ENCODE measurements at places on chromosomes 16 and 17.
A peak's percentile ranks its signal among the peaks of the same experiment; 100 is the strongest.

GRCh38 chr17:38706505-38707216 lies 1.6 kb downstream of the MLLT6 start:
- no peak for DNase-seq

- DNase-seq = no peak
These were observed 631 bp downstream of the NLRC5 start for GRCh38 chr16:56989988-56990387.

DNA sequence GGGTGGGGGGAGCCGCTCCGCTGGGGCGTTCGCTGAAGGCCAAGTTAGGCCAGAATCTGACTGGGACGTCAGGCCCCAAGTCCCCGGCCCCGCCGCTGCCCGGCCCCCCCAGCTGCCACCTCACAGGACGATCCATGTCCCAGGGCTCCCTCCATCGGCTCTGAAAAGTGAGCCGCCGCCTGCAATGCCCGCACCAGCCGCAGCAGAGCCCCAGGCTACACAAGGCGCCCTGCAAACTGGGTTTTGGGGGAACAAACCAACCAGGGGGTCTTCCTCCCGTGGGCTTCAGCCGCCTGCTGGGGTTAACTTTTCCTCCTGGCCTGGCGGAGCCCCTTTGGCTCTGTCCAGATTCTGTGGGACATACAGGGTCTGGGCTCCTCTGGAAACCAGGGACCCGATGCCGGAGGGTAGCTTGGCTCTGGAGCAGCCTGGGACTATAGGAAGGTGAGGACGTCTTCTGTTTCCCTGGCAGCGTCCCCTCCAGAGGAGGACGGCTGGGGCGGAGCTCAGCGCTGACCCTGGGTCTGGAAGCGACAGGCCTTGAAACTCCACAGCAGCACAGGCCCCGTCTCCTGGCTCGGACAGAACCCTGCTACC lies 835 bp downstream of the NME4 start:
- DNase-seq = no peak

- DNase-seq = no peak
These were observed 9.5 kb upstream of the TCF25 start for GRCh38 chr16:89863741-89864526.

- no peak for DNase-seq
These were observed 4.0 kb downstream of the KIFC3 start for GRCh38 chr16:57798267-57798810.

GRCh38 chr16:30844671-30845449 lies 49.0 kb downstream of the BCL7C start:
- peak; percentile 82 for DNase-seq

- no peak for DNase-seq
These were observed 154.6 kb downstream of the CHD9 start for GRCh38 chr16:53209429-53209828.

- no peak for DNase-seq
These were observed 200.5 kb upstream of the NLRP1 start for GRCh38 chr17:5784791-5785190.

DNA sequence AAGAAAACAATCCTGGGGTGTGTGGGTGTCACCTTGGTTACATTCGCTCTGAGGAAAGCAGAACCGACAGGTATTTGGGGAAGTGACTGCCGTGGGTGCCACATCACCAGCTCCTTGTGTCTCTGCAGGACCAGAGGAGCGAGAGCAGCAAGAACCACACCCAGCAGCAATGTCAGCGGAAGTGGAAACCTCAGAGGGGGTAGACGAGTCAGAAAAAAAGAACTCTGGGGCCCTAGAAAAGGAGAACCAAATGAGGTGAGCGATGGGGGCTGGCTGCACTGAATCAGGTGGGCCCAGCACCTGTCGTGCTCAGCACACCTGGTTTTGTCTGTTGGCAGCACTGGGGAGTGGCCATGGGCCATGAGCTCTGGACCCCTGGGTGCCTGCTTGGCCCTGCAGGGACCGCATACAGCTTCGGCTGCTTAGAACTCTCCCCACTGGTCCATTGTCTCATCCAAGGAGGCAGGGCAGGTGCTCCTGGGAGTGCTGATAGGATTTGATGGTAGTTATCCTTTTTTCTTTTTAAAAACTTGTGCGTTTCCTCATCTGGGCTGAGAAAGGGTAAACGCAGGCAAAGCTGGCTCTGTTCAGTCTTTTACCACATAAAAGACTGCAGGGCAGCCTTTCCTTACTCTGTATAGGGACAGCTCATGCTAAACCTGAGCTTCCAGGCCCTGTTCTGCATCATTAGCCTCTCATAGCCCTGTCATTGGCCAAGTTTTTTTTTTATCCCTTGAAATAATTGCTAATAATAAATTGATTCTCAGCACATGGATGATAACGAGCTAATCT lies 29.4 kb downstream of the HMOX2 start:
- DNase-seq = peak; percentile 73

- no peak for DNase-seq
These were observed 7.7 kb upstream of the TMEM92 start for GRCh38 chr17:50266384-50267073.

GRCh38 chr17:30477083-30477773 lies at the start of gene GOSR1:
GOSR1 (plus strand) TSS chr17:30477408; CDS start chr17:30477434, 26 bp downstream.
- peak; percentile 92 for DNase-seq

DNA sequence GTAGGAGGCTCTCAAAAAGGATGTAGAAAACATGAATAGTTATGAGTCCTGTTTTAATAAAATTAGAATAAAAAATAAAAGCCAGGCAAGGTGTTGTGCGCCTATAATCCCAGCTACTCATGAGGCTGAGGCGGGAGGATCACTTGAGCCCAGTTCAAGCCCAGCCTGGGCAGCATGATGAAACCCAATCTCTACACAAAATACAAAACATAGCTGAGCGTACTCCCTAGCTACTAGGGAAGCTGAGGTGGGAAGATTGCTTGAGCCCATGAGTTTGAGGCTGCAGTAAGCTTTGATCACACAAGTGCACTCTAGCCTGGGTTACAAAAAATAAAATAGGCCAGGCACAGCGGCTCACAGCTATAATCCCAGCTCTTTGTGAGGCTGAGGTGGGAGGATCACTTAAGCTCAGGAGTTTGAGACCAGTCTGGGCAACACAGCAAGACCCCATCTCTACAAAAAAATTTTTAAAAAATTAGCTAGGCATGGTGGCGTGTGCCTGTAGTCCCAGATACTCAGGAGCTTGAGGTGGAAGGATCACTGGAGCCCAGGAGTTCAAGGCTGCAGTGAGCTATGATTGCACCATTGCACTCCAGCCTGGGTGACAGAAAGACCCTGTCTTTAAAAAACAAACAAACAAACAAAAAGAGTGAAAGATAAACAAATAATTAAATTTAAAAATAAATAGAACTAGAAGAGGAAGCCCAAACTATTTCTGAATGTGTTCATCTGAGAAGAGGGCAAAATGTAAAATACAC lies 17.2 kb upstream of the PRM1 start:
- no peak for DNase-seq

DNA sequence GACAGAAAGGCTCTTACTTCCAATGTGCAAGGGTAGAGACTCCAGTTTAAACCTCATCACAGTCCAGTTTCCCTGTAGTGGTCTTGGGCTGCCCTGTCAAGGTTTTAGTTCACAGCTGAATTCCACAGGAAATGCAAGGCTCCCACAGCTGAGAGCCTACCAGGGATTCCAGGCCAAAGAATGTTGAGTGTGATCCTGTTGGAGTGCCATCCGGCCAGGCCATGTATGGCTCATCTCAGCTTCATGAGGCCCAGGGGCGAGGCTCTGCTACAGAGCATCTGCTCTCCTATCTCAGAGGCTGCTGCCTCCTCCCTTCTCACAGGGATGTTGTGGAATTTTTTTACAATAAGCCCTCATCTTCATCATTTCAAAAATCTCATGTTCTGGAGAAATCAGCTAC lies 239.8 kb upstream of the CCL2 start:
- DNase-seq = no peak

- DNase-seq = no peak
These were observed 153.2 kb downstream of the IRF8 start for GRCh38 chr16:86052115-86052670.

- DNase-seq = no peak
These were observed 15.9 kb downstream of the ZC3H7A start for GRCh38 chr16:11780991-11781680.

- no peak for DNase-seq
These were observed 40.7 kb downstream of the PRAC1 start for GRCh38 chr17:48681609-48682008.

- peak; percentile 45 for DNase-seq
These were observed 43.3 kb downstream of the HAPSTR1 start for GRCh38 chr16:9134739-9135138.

GRCh38 chr17:49995055-49995738 lies at the start of gene DLX3:
DLX3 (minus strand) TSS chr17:49995224; CDS start chr17:49994998, 226 bp downstream.
- peak; percentile 40 for DNase-seq

- no peak for DNase-seq
These were observed 16.0 kb downstream of the CENPX start for GRCh38 chr17:82006468-82007227.

GRCh38 chr17:56599566-56599965 lies 6.1 kb downstream of the NOG start:
- no peak for DNase-seq

GRCh38 chr16:17359788-17360390 lies 110.9 kb downstream of the XYLT1 start:
- peak; percentile 41 for DNase-seq

GRCh38 chr16:19748389-19749168 lies 30.5 kb downstream of the IQCK start:
- DNase-seq = no peak

DNA sequence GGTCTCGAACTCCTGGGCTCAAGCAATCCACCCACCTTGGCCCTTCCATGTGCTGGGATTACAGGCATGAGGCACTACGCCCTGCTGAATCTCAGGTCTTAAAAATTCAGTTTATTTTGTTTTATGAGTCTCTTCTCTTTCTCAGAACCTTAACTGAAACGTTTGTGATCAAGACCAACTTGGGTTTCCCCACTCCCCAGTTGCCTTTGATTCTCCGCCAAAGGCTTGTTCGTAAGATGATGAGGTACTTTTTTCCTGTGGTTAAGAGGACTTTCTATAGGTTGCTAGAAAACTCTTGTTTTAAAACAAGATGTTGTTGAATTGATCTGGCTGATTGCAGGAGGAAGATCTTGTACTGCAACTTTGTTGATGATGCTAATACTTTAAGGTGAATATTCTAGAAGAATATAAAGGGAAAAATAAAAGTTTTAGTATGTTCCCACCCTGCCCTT lies 11.7 kb downstream of the ABCC1 start:
- no peak for DNase-seq
